Hematopoietic multipotent progenitor cell treated with erythropoietin and hydrocortisone succinate and interleukin-3 and kit ligand, for 6 days (in vitro differentiated cells): ENCODE measurements at places on chromosomes 2 and 18.

DNA sequence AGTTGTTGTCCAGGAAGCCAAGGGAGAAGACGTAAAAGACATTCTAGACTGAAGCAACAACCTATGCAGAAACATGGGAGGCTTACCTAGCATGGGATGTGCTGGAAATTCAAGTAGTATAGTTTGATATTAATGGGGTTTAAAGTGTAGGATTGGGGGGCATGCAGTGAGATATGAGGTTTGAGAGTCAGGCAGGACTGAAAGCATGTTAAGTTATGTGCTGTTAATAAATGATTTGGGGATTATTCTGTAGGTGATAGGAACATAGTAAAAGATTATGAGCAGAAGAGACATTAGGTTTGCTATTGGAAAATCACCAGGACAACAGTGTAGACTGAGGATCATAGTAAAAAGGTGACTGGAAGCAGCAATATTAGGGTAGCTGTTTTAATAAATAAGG is 3.2 kb downstream of the EHBP1 start:
- no peak for DNase-seq

GRCh38 chr2:123864416-123864815 is 160.7 kb upstream of the CNTNAP5 start:
- no peak for DNase-seq

DNA sequence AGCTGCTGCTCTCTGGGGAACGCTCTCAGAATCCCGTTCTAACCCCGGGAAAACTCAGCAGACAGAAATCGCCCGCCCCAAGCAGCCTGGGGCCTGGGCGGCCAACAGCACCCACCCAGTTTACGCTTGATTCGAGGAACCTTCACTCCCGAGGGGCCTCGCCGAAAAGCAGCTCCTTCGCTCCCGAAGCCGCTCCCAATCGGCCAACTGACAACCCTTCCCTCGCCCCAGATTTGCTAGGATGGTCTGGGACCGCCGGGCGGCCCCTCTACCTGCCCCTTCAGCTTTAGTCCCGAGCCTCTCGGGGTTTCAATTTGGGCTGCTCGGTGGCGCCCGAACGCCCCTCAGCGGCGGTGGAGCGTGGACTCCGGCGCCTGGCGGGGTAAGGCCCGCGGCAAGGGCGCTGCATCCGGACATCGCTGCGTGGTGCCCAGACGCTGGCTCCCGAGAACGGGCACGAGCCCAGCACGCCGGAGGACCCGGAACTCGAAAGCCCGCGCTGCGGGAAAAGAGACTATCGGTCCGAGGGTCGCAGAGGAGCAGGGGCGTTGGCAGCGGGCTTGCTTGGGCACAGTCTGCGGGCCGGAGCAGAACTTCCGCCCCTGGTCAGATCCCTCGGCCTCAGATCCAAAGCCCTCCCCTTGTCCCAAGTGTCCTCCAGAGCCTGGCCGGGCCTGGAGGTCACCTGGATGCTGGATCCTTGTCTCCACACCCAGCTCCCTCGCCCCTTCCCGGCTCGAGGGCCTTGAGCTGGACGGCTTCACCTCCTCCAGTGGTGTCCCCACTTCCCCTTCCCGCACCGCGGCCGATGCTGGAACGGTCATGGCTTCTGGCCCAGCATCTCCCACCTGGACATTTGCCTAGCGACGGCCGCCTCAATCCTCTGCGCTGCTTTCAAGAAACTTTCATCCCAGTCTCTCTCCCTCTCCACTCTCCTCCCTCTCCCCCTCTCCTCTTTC is 3.0 kb upstream of the OTX1 start:
- peak; percentile 40 for DNase-seq

GRCh38 chr18:78914249-78914935 is 65.2 kb upstream of the SALL3 start:
- DNase-seq: no peak

- no peak for DNase-seq
These were observed 5.6 kb downstream of the DSC1 start for GRCh38 chr18:31156821-31157763.

GRCh38 chr2:39091543-39091942 is 29.3 kb downstream of the SOS1 start:
- no peak for DNase-seq

- DNase-seq: no peak
These were observed 7.4 kb downstream of the NAB1 start for GRCh38 chr2:190656301-190656700.

DNA sequence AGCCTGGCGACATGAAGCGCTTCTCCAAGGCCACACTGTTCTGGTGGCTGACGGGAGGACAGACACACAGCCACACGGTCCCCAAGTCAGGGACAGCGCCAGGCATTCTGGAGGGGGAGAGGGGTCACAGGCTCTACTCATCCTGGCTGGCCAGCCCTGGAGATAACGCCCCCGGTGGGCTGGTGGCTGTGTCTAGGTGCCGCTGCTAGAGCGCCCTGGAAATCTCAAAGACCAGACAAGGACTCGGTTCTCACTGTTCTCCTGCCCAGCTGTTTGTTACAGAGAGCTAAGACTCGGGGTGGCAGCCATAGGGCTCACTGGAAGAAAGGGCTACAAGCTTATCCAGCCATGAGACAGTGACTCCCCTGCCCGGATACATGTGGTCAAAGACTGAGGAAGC is 72.0 kb downstream of the KCNF1 start:
- DNase-seq: no peak

- no peak for DNase-seq
These were observed 207.2 kb downstream of the NAPG start for GRCh38 chr18:10732990-10733389.

- DNase-seq: no peak
These were observed 77.5 kb upstream of the ASB18 start for GRCh38 chr2:236341721-236342120.

GRCh38 chr2:107354175-107354574 is 468.2 kb upstream of the ST6GAL2 start:
- DNase-seq: no peak

GRCh38 chr18:36334798-36335197 is 37.3 kb downstream of the FHOD3 start:
- DNase-seq: no peak

GRCh38 chr18:64100116-64100922 is 48.6 kb downstream of the LINC00305 start:
- no peak for DNase-seq

GRCh38 chr2:160963957-160964356 is 196.3 kb upstream of the TANK start:
- DNase-seq: no peak

- no peak for DNase-seq
These were observed 37.2 kb upstream of the THOC1 start for GRCh38 chr18:305003-305501.

DNA sequence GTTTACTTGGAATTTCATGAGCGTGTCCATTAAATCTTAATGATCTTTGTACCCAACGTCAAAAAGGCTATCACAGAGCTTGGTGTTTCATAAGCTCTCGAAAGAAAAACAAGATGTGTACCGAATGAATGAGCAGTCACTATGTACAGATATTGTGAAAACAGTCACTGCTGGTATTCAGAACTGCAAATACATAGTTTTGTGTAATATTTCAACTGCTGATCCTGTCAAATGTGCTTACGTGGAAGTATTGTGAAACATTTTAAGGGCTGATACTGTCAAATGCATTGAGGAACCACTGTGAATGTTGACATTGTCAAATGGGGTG is 184.2 kb upstream of the KLHL29 start:
- DNase-seq: peak; percentile 10

DNA sequence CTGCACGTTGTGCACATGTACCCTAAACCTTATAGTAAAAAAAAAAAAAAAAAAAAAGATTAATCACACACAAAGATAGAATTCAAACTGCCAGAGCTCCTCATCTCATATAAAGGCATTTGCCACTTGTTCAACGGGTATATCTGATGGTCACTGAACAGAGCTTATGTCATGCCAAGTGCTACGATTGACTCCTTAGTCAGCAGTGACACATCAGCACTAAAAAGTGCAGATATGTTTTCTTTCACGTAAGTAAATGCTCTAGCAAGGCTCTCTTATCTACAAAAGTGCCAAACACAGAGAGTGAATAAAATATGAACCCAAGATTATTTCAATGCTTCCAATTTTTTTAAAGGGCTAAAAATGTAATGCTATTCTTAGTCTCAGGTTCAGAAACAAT is 1.1 kb downstream of the LMAN1 start:
- DNase-seq: peak; percentile 85

GRCh38 chr2:85255813-85256594 is 71.8 kb downstream of the TGOLN2 start:
- no peak for DNase-seq

GRCh38 chr18:5673616-5674015 is 129.8 kb upstream of the EPB41L3 start:
- DNase-seq: no peak

DNA sequence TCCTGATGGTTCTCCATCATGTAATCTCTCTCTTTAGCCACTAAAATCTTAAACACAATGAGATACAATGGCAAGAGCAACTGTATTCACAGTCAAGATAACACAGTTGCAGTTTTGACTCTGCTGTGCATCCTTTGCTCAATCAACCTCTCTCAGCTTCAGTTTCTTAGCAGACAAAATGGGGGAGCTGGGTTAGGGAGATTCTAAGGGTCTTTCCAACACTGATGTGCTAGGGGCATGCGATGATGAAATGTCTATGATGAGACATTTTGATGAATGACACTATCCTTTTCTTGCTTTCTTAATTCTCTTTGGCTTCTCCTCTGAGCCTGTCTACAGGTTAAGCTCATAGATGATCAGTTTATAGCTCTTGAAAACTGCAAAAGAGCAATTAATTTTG is 1.1 kb downstream of the SERPINB10 start:
- DNase-seq: no peak

GRCh38 chr2:53969285-53969967 is 1.4 kb downstream of the PSME4 start:
- DNase-seq: peak; percentile 79

DNA sequence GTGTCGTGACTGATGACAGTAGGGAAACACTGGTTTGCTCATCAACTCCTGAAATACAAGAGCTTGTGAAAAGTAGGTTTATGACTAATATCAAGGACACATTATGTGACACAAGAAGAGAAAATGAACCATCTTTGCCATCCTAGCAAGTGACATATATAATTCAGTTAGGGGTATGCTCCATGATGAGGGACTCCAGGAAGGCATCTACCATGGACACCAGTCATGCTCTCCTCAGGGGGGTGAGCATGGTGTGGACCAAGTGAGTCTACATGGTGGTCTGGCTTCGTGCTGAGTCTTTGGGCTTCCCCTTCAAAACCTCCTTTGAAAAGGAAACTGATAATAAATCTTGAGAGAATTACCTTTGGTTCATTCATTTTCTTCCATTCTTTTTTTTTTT is 11.7 kb upstream of the SERPINB5 start:
- DNase-seq: no peak

DNA sequence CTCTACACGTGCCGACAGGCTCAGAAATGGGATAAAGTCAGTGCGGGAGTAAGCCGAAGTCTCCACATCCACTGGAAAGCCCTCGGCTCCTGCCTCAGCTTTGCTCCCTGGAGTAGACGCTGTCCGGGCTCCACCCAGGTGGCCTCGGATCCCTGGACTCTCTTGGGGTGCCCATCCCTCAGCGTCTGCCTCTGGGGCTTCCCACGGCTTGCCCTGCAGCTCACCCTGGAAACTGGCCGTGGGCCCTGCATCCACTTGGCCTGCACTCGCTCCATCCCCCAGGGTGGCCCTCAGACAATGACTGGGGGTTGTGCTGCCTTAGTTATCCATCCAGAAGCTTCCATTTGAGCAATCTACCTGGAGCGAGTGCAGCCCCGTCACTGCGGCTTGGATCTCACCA is 36.2 kb upstream of the TAF1B start:
- DNase-seq: no peak

DNA sequence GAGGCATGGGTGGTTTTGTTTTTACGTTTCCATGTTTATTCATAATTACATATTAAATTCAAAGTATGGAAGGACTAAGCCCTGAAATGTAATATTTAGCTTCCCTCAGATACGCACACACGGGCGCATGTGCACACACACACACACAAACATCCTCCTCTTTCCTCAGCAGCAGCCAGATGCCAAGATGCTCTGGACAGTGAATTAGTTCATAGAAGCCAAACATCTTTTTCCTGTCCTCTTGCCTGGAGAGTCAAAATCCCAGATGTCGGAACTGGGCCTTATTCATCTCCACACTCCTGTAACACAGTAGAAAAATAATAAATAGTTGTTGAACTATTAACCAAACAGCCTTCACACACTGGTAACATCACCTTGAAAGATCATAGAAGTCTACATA is 273.1 kb downstream of the SP3 start:
- no peak for DNase-seq

DNA sequence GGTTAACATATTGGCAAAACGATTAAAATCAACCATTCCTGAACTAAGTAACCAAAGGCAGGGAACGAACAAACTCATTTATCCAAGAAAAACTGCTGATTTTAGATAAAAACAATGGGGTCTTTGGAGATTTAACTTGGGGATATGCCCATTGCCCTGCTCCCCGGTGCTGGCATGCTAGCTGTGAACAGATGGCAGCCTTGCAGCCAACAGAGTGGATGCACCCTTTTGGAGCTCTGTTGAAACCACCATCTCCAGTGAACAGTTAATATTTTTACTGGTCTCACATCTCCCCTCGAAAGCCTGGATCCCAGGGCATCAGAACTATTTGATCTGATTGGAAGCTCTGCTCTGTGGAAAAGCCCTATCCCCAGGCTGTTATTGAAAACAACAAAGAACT is 303.1 kb downstream of the TGIF1 start:
- no peak for DNase-seq

DNA sequence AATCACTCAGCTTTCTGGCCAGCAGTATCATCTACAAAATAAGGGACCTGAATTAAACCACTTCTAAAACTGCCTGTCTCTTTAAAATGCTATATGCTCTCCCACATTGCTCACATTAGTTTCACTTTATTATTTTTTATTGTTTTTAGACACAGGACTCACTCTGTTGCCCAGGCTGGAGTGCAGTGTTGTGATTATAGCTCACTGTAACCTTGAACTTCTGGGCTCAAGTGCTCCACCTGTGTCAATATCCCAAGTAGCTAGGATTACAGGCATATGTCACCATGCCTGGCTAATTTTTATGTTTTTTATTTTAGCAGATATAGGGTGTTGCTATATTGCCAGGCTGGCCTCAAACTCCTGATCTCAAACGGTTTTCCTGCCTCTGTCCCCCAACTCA is 591.3 kb upstream of the ZNF804A start:
- DNase-seq: no peak

GRCh38 chr18:56489893-56490292 is 148.5 kb downstream of the TXNL1 start:
- DNase-seq: peak; percentile 55

DNA sequence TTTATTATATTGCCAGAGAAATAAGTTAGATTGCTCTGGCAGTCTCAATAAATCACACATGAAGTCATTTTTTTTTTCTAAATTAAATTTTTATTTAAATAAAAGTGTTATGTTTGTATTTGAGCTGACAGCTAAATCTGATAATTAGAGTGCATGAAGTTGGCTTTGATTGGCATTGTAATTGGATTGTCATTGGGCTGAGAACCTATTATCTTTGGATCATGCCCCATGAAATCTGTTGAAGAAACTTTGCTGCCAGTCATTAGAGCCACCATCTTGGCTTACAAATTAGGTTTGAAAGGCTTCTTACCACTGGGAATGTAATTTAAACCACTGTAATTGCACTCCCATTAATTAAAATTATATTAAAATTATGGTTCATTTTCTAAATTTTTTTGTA is 507.9 kb upstream of the FANCL start:
- DNase-seq: no peak

- no peak for DNase-seq
These were observed 38.2 kb downstream of the CELF4 start for GRCh38 chr18:37527395-37527794.

- peak; percentile 43 for DNase-seq
These were observed 1.7 kb downstream of the ROCK2 start for GRCh38 chr2:11342551-11343367.

- no peak for DNase-seq
These were observed 4.3 kb upstream of the ADI1 start for GRCh38 chr2:3523551-3524041.

GRCh38 chr2:203412546-203413331 is 84.5 kb downstream of the ABI2 start:
- no peak for DNase-seq
